ENCODE measurements at places on chromosomes 4 and X.

DNA sequence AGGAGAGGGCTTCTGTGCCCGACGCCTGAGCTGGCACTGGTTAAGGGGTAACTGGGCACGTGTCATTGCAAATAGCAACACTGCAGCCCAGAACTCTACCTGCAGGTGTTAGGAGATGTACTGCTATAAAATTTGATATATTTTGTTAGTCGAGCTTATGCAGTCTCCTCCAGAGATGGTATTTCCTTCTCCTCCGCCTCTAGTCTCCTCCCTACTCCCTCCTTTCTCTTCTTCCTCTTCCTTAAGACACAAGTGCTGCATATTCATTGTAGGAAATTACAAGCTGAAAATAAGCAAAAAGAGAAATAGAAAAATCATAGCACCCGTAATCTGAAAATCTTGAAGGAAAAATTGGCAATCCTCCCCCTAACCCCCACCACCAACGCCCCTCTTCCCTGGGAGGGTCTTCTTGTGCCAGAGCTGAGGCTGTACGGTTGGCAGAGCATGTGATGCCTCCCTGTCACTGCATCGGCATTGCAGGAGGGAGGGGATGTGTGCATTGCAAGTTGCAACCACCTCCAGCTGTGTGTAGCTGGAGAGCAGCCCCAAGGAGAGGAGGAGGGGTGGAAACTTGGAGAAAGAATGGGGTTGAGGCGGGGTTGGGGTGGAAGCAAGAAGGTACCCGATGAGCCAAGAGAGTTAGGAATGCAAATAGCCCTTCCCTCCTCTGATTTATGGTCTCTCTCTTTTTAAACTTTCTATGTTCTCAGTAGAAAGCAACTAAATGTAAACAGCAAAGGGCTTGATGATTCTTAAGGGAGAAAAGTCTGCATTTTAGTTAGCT is 48.3 kb upstream of the MND1 start:
- no peak for DNase-seq

DNA sequence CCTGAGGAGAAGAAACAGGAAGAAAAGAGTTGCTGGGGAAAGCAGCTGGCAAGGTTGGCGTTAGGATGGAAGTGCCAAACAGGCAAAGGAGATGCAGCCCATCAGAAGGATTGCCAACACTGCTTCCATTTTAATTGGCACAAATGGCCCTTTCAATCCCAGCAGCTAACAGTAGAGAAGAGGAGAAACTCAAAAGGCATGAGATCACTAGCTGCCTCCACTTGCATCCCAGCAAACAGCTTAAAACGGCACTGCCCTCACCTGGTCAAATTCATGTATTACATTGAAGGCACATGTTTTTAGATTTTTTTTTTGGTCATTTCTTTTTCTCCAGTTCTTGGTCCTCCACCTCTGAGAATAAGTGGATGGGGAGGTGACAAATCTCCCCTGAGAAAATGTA is 14.9 kb upstream of the LOC101059915 start:
- DNase-seq, result peak; percentile 0

- no peak for DNase-seq
Observed at GRCh38 chrX:134688839-134689238, 30.6 kb upstream of the PLAC1 start.

GRCh38 chrX:101206471-101206870 is 13.1 kb upstream of the DRP2 start:
- no peak for DNase-seq

- DNase-seq, result no peak
Observed at GRCh38 chr4:14064984-14065383, 437.5 kb upstream of the BOD1L1 start.

- no peak for DNase-seq
Observed at GRCh38 chrX:13094828-13095341, 50.5 kb upstream of the FAM9C start.

DNA sequence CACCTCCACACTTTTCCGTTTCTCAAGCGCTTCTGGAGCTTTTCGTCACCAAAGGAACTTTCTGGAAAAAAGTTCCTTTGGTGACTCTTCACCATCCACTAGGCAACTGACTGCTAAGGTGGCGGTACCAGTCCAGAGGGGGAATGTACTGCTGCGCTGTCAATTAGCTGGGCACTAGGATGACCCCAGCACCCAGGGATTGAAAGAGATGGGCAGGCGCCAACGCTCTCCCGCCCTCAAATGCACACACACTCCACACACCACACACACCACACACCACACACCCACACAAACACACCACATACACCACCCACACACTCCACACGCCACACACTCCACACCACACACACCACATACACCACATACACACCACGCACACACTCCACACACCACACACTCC is 10.4 kb downstream of the PRDM8 start:
- DNase-seq, result no peak

GRCh38 chr4:10589321-10589720 is 95.2 kb downstream of the CLNK start:
- DNase-seq, result no peak

DNA sequence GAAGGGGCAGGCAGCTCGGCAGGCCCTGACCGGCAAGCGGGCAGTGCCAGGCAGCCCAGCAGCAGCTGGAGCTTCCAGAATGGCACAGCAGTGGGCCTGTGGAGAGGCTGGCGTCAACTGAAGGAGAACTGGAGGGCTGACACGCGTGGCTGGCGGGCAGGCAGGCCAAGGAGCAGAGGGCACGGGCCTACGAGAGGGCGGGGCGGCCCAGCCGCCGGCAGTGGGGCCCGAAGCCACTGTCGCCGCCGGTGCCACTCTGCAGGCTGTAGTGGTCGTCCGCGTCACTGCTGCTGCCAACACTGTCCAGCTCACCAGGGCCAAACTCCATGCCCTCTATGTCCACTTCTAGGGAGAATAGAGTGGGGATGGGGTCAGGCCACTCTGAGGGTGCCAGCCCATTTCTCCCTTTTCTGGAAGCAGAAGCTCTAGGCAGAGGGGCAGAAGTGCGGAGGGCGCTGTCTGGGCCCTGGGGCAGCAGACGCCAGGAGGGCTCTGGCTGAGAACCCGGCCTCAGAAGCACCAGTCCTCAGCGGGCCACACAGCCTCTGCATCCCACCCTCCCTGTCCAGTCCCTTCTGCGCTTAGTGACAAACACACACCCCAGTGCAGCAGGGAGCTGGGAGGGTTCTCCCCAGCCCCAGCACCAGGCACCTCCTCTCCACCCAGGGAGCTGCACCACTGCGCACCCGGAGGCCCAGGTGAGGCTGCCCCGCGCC is 8.6 kb upstream of the HAUS3 start:
- no peak for DNase-seq

DNA sequence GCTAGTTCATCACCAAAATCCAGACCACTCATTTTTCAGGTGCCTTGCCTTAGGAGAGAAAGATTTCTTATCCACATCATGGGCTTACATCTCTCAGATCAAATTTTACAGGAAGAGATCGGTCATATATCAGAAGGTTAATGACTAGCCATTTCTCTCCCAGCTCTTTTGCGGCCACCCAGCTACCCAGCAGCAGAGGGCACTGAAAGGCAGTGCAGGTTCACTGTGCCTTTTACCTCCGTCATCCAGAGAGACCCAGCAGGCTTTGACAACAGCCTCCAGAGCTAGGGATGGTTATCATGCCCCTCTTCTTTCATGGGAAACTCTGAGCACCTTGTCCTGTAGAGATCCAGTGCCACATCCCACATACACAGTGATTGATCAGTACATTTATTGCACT is 384.8 kb downstream of the AFF2 start:
- DNase-seq, result no peak

DNA sequence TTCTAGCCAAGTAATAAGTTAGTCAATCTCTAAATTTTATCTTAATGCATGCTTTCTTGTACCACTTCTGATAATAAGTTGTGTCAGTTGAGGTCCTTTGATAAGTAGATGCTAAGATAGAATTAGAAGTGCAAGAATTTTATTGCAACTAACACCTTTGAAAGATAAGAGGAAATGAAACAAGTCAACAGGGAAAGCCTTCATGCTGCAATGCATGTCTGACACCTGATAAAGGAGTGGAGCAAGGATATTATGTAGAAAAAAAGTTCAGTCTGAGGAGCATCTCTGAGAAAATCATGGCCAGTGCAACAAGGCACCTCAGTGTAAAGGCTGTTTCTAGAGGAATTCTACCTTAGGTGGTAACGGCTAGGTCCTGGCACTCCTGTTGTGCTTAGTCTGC is 210.7 kb upstream of the PPP1R2C start:
- DNase-seq, result no peak

GRCh38 chr4:78644744-78645330 is 93.3 kb downstream of the ANXA3 start:
- DNase-seq, result no peak

- no peak for DNase-seq
Observed at GRCh38 chrX:130108647-130109428, 1.5 kb downstream of the ELF4 start.

GRCh38 chrX:118178450-118178849 is 61.8 kb upstream of the KLHL13 start:
- no peak for DNase-seq

- no peak for DNase-seq
Observed at GRCh38 chrX:63758011-63758410, 27.0 kb downstream of the ARHGEF9 start.

DNA sequence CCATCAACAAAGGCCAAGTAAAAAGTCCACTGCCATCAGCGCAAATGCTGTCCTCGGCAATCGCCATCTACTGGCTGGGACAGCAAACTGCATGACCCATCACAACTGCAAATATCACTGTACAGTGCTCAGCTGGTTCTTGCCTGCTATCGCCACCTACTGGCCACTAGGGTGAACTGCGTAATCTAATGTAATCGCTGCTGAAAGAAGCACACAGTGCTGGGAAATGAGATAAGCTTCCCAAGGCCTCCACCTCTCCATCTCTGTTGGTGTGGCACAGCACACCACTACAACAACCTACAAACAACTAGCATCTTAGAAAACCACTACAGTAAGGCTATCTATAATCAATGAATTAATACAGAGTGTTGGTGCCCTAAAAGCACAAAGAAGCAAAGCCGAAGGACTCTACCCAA is 298.3 kb downstream of the TEX13A start:
- DNase-seq, result peak; percentile 33

GRCh38 chr4:81460191-81460701 is 11.5 kb downstream of the RASGEF1B start:
- no peak for DNase-seq

GRCh38 chr4:175584172-175584571 is 227.9 kb downstream of the GPM6A start:
- DNase-seq, result no peak

GRCh38 chr4:161444626-161445025 is 719.2 kb downstream of the FSTL5 start:
- DNase-seq, result no peak

GRCh38 chrX:13440176-13440575 is 120.3 kb upstream of the ATXN3L start:
- DNase-seq, result no peak

GRCh38 chrX:50813843-50814661 is at the start of gene SHROOM4:
Gene SHROOM4, minus strand, starts transcription at chrX:50814194. Its CDS starts 176 bp downstream, at chrX:50814018.
- DNase-seq, result no peak

- DNase-seq, result no peak
Observed at GRCh38 chr4:148044089-148044911, 312.4 kb downstream of the ARHGAP10 start.

DNA sequence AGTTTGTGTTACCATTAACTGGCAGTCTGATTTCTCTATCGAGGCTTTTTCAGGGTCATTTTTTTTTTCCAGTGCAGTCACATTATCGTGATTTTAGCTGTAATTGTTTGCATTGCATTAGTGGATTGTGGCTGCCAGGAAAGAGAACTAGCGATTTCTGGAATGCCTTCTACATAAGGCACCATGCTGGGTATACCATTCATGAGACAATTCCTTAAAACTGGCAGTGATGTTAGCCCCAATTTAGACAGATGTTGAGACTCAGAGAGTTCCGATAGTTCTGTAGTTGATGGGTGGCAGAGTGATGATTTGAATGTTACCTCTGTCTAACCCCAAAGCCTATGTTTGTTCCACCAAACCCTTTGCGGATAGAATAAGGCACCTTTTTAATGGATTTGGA is 175.4 kb upstream of the TENM3 start:
- DNase-seq, result no peak

- DNase-seq, result no peak
Observed at GRCh38 chrX:153585827-153586226, 13.1 kb downstream of the CCNQ start.
